ENCODE measurements at places on chromosomes 6 and 20. TPM values are rescaled to one million over a fixed set of nuclear protein-coding genes. Genes with fewer than 3 reads are reported as not detected.

GRCh38 chr6:138797806-138798446, 2.0 kb downstream of the ECT2L start:
- no peak for DNase-seq

DNA sequence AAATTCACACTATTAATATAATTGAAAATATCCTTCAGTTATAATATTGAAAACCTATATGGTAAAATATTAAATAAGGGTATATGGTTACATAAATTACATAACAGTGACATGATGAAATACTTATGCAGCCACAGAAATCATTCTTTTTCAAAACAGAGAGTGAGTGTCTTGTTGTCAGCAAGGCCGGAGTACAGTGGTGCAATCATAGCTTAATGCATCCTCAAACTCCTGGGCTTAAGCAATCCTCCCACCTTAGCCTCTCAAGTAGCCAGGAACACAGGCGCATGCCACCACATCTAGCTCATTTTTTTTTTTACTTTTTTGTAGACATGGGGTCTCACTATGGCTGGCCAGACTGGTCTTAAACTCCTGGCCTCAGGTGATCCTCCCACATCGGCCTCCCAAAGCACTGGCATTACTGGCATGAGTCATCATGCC, 40.4 kb downstream of the FAM8A1 start:
- DNase-seq, result peak; percentile 20

GRCh38 chr6:99522531-99522930, 7.3 kb upstream of the USP45 start:
- DNase-seq, result peak; percentile 3

GRCh38 chr6:116836606-116837342, 7.9 kb upstream of the GPRC6A start:
- no peak for DNase-seq

DNA sequence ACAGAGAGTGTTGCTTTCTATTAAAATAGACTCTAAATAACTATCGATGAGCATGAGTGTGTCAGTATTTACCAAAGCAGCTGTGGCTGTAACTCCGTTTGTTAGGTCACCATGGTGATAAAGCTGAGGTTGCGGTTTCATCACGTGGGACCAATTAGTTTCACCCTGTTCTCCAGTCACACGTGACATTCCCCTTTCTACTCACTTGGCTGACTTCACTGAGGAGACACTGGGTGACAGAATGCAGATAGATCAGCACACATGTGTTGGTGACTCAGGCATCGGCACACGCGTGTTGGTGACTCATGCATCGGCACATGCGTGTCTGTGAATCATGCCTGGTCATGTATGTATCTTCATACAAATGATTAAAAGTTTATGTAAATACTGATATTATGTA, 285.4 kb downstream of the THBS2 start:
- no peak for DNase-seq

VNN1 gene
- polyA plus RNA-seq, result 0.03 TPM

GUCA1A gene
- polyA plus RNA-seq, result not detected

Data from A549 (cell line).